NCI-H526 treated with DMSO at 0.1 percent for 48 hours (cell line): ENCODE measurements at places on chromosomes 2 and 18.

DNA sequence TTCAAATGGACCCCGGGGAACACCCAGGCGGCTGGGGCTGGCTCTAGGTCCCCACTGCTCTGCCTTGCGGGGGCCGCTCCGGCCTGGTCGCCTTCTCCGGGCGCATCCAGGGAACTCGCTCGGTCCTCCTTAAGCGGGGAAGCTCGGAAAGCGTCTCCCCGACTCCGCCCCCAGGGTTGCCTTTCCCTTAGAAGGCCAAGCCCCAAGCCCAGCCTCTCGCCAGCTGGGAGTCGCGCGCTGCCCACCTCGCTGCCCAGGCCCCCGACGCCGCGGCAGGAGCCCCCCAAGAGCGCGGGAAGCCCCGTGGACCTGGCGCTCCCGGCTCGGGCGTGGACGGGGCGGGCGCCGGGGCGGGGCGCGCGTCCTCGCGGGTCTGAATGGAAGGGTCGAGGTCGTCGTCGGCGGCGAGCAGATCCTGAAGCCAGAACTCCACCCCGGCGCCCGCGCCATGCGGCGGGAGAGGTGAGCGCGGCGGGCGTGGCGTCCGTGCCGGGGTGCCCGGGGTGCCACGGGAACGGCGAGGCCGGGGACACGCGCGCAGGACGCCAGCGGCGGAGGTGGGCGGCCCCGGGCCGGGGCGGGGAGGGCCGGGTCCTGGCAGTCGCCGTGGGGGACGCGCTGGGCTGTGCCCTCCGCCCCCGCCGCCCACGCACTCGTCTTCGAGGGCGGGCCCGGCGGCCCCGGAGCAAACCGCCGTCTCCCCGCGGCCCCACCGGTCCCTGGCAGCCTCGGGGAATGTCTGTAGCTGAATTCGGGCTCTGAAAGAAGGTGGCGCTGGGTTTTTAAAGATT, at the start of gene BOK:
TSS of gene BOK (plus strand) at position 214 of the 791 bp plus-strand sequence. CDS start 739 bp downstream, outside the sequence.
- DNase-seq = peak; percentile 7

DNA sequence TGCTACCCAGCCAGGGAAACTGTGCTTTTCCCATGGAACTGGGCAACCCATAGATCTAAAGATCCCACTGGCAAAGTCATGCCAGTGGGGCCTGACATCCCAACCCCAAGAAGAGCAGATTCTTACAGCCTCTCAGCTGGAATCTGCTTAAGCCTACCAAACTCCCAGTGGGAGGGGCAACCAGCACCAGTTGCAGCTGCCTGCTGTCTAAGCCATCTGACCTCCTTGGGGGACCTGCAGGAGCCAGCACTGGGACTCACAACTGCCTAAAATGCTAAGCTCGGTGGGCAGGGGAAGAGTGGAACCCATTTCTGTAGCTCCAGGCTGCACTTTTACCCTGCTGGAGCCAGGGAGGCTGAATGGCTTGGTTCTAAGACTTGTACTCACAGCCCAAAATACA, 770.7 kb upstream of the SLC8A1 start:
- no peak for DNase-seq

- DNase-seq = no peak
These were observed 705 bp downstream of the YES1 start for GRCh38 chr18:811182-811891.

GRCh38 chr2:11537951-11538350, 4.1 kb downstream of the GREB1 start:
- no peak for DNase-seq

DNA sequence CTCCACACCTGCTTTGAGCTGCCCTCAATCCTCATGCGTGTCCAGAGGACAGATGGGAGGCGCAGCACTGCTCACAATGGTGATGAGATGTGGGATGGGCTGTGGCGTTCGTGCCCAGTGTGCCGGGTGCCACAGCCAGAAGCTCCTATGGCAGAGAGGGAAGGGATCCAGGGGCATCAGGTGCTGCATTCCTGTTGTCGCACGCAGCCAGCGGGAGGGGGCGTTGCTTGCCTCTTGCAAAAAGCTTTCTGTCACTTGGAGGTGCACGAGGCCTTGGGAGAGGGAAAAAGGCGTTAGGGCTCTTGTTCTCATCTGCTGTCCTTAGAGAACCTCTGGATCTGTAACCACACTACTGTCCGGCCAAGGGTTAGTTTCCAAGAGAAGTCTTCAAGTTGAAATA, 29.2 kb upstream of the ALLC start:
- DNase-seq = peak; percentile 6
